Renal pelvis (tissue), 12 donors: ENCODE measurements at places on chromosomes 1 and 21.

GRCh38 chr1:47438165-47439016 lies 547 bp downstream of the FOXD2 start:
- no peak for DNase-seq

DNA sequence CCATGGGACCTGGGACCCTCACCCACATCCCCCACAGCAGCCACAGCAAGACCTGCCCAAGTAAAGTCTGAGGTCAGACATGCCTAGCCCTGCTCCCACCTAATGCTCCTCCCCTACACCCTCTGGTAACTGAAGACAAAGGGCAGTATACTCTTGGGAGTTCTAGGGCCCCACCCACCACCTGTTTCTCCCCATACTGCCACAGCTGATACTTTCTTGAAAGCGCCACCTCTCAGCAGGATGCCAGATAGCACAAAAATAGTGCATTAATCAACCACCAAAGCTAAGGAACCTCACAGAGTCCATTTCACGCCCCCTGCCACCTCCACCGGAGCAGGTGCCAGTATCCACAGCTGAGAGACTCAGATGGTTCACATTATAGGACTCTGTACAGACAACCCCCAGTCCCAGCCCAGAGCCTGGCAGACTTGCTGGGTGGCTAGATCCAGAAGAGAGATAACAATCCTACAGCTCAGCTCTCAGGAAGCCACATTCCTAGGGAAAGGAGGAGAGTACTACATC lies 238.1 kb downstream of the LRRC40 start:
- no peak for DNase-seq

- DNase-seq = no peak
Measured at GRCh38 chr1:33246171-33246570, 10.1 kb upstream of the ZNF362 start.

DNA sequence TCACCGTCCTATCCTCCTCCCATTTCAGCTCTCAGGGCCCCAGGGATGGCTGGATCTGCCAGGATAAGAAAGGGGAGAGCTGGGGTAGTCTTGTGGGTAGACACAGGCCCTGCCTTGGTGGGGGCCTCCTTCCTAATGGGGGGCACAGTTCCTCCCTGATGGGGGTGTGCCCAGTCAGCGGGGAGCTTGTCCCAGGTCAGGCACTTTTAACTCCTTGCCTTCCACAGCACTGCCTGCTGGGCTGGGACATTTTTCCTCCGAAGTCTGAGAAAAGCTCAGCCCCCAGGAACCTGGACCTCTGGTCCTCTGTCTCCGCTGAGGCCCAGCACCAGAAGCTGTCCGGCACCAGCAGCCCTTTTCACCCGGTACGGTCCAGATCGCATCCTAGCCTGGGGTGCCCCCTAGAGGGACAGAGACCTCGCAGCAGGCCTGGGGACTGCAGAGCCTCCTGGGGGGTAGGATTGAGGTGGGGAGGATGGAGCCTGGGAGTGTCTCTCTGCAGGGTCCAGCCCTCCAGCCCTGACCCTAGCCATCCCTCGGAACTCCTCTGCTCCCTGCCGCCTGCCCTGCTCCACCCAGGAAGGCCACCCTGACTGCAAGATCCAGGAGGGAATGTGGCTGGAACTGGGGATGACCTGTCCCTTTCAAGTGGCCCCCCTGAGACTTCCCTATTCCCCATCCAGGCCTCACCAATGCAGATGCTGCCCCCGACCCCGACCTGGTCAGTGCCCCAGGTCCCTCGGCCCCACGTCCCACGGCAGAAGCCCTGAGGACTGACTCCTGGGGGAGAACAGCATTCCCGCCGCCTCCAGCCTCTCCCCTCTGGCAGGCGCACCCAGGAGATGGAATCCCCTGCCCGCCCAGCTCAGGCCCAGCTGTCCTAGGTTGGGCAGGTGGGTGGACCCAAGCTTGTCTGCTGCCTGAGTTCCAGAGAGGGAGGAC lies 12.0 kb downstream of the MIIP start:
- no peak for DNase-seq
